ENCODE measurements at places on chromosomes 4 and X.

DNA sequence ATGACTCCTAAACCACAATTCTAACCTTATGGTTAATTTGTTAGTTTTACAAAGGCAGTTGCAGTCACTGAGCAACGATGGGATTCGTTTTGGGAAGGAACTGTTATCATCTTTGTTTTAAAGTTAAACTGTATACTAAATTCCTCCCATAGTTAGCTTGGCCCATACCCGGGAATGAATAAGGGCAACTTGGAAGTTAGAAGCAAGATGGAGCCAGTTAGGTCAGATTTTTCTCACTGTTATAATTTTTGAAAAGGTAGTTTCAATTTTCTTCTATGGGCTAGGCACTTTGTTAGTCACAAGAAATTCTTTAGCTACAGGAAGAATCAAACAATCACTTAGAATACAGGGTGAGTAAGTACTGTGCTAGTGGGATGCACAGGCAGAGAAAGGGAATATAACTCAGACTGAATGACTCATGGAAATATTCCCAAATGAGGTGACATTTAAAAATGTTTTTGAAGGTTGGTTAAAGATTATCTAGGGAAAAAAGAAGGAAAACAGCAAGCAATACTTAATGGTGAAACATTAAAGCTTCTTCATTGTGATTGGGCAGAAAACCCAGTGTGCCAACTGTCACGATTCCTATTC lies 153.6 kb downstream of the MAGEB17 start:
- no peak for DNase-seq

DNA sequence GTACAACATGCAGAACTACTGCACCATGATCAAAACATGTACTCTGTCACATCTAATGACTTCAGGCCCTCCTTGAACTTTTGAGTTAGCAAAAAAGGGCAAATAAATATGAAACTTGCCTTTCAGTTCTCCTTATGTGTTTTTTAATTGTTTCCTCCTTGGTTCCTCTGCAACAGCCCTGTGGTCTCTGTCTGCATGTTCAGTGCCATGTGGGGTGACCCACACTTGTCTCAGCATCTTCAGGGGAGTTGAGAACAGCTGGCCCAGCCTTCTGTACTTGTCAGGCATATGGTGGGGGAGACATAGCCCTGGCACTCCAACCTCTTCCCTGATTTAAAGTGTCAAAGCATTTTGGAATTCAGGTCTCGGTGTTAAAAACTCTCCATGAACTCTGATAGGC lies 188.0 kb upstream of the PGRMC2 start:
- no peak for DNase-seq

DNA sequence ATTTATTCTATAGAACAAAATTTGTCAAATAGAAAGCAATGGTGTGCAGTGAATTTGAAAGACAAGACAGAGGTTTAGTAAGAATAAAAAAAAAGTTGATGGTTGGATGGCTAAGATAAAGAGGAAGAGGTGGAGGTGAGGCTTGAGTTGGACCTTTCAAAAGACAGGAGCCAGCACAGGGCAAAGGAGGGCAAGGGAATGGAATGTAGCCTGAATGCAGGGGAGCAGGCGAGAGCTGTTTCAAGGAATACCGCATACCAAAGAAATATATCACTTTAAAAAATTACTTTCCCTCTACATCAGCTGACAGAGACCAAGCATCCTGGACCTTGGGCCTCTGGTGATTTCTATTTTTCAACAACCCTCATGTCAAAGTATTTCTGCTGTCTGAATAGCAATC lies 38.0 kb upstream of the CXXC4 start:
- no peak for DNase-seq

DNA sequence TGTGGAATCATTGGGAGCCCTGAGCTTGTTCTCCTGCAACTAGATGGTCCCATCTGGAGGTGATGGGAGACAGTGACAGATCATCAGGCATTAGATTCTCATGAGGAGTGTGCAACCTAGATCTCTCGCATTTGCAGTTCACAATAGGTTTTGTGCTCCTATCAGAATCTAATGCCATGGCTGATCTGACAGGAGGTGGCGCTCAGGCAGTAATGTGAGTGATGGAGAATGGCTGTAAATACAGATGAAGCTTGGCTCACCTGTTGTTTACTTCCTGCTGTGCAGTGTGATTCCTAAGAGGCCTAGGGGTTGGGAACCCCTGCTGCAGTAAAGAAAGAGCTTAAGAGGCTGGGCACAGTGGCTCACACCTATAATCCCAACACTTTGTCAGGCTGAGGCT lies 42.2 kb upstream of the PUDP start:
- no peak for DNase-seq

GRCh38 chr4:94375364-94375763 lies 32.7 kb upstream of the HPGDS start:
- DNase-seq = no peak

DNA sequence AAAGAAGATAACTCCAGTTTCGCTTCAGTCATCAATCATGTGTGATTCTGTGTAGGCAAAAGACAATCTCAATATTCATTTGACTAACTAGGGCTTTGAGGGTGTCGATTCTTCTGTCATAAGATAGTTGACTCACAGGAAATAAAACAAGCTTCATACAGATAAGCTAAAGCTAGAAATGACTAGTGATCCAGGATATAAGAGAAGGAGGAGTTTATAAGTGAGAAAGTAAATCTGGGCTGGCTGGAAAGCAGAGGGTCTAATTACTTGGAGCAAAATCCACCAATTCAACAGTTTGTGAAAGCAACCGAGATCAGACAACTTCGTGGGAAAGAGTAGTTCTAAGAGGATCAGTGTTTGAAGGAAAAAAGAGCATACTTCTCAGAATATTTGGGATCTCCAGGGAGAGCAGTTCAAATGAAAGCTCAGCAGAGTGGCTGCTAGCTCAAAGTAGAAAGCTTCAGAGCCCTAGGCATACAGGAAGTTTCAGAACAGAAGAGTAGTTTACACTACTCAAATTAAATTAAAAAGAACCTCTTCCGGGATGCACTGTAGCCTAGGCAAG lies 429.3 kb downstream of the INPP4B start:
- DNase-seq = no peak

GRCh38 chr4:76250962-76251361 lies 559 bp upstream of the FAM47E start:
- no peak for DNase-seq

DNA sequence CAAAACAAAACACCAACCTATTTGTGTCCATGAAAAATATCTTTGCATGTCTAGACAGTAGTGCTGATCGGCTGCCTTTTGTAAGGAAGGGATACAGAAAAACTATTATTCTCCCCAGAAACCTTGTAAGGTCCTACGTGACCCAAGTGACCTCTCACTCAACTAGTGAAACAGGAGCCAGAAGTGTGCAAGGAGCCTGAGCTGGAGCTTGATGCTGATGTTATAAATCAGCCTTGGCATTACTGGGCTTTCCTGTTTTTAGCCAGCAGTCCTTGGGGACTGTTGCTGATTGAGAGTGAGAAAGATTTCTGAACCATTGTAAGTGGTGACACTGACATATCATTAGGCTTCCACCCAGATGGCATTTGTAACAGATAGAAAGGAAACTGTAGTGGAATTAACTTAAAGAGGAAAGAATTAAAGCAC lies 100.8 kb upstream of the LIMCH1 start:
- DNase-seq = no peak

GRCh38 chr4:149101649-149102048 lies 659.4 kb upstream of the NR3C2 start:
- no peak for DNase-seq

DNA sequence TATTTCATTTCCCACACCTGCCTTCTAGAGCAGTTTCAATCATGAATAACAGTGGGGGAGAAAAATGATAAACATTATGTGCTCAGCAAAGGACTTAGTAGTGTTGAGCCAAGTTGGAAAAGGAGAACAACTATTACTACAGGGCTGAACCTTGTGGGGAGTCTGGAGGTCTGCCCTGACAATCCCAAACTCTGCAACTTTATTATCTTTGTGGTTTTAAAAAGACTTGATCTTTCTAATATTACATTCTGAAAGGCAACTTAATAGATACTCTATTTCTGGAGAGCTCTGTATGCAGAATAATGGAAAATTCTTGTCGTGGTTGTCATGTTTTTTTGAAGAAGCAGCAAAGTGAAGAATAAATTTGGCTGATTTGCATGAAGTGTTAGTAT lies 116.1 kb downstream of the SPCS3 start:
- DNase-seq = no peak

GRCh38 chr4:90582087-90582486 lies 454.9 kb downstream of the CCSER1 start:
- no peak for DNase-seq

GRCh38 chrX:86806786-86807185 lies 658.5 kb downstream of the DACH2 start:
- DNase-seq = no peak

GRCh38 chr4:38113132-38113531 lies 152.9 kb downstream of the PTTG2 start:
- no peak for DNase-seq

DNA sequence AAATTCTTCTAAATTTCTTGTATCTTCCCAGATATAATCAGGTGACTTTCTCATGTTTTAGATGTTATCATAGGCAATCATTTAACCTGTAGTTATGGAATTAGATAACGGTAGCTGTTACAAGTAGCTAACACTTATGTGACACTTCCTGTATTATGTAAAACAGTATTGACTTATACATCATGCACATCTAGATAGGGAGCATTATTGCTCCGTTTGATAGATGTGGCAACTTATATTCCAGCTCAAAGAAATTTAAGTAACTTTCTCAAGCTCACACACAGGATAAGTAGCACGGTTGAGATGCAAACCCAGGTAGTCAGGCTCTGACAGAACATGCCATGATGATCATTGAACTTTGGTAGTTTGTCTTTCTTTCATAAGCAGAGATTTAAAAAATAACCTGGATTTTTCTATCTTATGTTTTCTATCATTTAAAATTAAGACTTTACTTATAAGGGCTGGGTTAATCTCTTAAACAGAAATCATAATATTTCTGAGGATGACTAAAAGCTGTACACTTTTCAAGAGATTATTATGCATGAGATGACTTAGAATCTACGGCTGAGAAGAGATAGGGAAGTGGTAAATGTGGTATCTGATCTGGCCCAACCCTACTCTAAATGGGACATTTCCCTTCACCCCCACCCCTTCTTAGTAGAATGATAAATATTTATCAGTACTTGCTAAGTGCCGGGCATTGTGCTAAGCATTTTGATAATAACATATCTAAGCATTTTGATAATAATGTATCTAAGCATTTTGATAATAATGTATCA lies 69.1 kb upstream of the HPGD start:
- DNase-seq = no peak

GRCh38 chr4:48570646-48571220 lies 80.7 kb downstream of the ZAR1 start:
- DNase-seq = no peak

DNA sequence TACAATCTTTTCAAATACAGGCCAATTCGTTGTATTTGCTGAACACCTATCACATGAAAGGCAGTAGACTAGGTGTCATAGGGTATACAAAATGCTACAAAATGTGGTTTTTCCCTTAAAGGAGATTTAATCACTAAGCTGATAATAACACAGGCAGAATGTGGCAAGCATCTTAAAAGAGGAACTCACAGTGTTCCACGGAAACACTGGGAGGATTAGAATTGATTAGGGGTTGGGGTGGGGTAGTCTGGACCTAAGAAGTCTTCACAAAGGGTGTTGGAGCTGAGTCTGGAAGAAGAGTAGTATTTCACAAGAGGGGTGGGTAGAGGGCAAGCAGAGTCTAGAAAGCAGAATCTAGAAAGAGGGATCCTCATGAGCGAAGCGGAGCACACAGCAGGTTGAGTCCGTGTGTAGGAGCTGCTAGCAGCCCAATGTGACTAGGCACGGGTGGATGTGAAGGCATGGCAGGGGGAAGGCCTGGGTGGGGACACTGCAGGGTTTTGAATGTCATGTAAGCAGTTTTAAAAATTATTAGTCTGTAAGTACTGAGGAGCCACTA lies 123.6 kb downstream of the MGST2 start:
- DNase-seq = no peak

DNA sequence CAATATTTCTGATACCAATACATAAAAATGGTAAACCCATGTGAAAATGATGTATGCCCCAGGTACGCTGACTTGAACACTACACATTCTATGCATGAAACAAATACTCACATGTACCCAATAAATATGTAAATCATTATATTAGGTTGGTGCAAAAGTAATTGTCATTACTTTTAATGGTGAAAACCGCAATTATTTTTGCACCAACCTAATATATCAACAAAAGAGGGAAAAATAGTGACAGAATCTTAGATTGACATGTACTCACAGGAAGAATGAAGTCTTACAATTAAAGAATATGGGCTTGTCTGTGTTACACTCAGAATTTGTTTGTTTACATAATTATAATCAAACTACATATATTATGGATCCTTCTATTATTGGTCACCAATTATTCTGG lies 82.3 kb downstream of the GLRA3 start:
- DNase-seq = no peak

DNA sequence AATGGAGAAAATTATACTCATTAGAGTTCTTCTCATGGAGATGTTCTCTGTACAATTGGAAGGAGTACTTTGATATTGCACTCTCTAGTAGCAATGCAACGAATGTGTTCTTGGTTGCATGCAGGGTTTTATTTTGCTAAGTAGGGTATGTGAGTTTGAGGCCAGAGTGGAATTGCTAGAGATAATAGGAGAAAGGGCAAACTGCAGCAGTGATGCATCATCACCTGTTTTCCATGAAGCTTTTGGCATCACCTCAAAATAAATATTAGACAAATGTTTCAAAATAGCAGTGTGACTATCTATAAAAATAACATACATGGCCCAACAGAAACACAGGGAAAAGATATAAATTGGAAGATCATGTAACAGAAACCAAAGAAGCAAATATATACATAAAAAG lies 93.3 kb downstream of the TIGD2 start:
- DNase-seq = no peak

DNA sequence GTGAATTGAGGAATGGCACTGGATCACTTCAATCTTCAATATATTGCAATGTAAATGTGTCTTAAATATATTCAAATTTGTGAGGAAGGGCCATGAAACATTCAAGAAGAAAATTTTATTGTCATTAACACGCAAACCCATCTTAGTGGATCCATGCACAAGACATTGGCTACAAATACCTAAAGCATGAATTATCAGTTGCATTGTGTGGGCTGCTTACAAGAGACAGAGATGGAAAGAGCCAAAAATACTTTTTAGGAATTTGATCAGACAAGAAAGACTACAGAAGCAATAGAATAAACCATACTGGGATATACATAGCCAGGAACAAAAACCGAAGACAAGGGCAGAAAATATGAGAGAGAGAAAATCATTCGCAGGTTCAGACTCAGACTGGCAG lies 616.2 kb upstream of the GRIA3 start:
- DNase-seq = no peak

Data from spleen (tissue), 13 donors.